Activated T-helper 17 cell treated with anti-CD3 and anti-CD28 coated beads, Interleukin-2, amount 50 U/mL, for 72 hours (primary cell): ENCODE measurements at places on chromosomes 4 and X. TPM values are rescaled to one million over a fixed set of nuclear protein-coding genes. Genes with fewer than 3 reads are reported as not detected.

GRCh38 chrX:132413459-132413858 is 75.4 kb downstream of the MBNL3 start:
- no peak for ATAC-seq

DNA sequence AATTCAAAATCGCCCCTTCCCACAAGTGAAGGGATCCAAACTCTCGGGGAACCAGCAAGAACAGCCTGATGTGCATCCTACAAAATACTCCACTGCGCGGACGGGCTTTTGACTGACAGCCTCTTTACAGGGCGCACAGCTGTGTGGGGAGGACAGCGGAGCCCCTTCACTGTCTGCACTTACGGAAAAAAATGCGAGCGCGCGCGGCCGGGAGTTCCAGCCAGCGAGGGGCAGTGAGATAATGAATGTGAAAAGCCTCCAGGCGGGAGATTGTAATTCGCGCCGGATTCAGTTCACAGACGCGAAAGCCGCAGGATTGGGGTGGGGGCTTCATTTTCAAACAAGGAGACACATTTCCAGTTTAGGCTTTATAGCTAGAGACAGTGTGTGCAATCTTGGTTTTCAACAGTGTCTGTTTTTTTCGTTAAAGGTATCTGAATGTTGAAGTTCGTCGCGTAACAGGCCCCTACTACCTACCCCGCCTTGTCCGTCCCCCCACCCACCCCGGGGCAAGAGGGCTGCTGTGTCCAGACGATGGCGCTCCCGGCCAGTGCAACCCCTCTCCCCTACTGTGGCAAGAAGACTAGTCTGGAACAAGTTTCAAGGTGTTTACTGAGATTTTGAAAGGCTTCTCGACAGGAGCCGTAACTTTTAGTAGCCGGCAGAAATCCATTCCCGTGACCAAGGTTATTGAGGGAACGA is 1.7 kb upstream of the GPR50 start:
- ATAC-seq: no peak

Gene PPBP
- not detected for total RNA-seq

Gene NAP1L2
- 1.9 TPM for total RNA-seq
